Prostate gland (tissue), 2 donors: ENCODE measurements at places on chromosomes 2 and 18. TPM values are rescaled to one million over a fixed set of nuclear protein-coding genes. Genes with fewer than 3 reads are reported as not detected.

- no peaks in the 10 kb centered on the region for H3K27me3 ChIP-seq
- H3K27ac ChIP-seq: no peak overlapping the region
- no peaks in the 10 kb centered on the region for H3K4me1 ChIP-seq
- no peaks in the 10 kb centered on the region for H3K36me3 ChIP-seq
Measured at GRCh38 chr18:11496526-11497172, 112.7 kb upstream of the SLC35G4 start.

GRCh38 chr2:148716378-148716920, 71.9 kb downstream of the EPC2 start:
- H3K27me3 ChIP-seq: no peaks in the 10 kb centered on the region
- H3K36me3 ChIP-seq: no peaks in the 10 kb centered on the region
- H3K4me3 ChIP-seq: no peak overlapping the region
- H3K4me1 ChIP-seq: no peaks in the 10 kb centered on the region

- peak overlapping the region; percentile 7 for H3K27ac ChIP-seq
- H3K27me3 ChIP-seq: no peaks in the 10 kb centered on the region
Measured at GRCh38 chr2:47195148-47195547, 40.0 kb upstream of the STPG4 start.

DNA sequence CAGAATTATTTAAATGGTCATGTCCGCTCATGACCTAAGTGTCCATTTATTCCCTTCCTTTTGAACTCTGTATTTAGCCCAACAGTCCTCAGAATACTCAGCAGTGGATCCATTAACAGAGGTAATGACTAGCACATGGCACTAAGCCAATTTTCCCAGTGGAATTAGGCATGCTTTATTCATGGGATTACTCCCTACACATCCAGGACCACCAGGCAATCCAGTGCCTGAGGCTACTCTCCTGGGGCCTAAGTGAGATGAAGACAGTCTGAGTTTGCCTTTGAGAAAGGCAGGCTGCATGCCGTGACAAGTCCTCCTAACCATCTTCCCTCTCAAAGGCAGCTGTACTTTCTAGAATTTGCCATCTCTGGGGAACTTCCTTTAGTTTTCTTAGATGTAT, 128.6 kb downstream of the SPOPL start:
- no peak overlapping the region for H3K27ac ChIP-seq
- H3K4me1 ChIP-seq: no peaks in the 10 kb centered on the region
- no peaks in the 10 kb centered on the region for H3K27me3 ChIP-seq
- no peak for DNase-seq
- no peak overlapping the region for H3K4me3 ChIP-seq

GRCh38 chr2:120513776-120514357, 167.9 kb downstream of the INHBB start:
- H3K4me3 ChIP-seq: no peak overlapping the region
- peaks cover 3% of the 10 kb centered on the region for H3K4me1 ChIP-seq

DNA sequence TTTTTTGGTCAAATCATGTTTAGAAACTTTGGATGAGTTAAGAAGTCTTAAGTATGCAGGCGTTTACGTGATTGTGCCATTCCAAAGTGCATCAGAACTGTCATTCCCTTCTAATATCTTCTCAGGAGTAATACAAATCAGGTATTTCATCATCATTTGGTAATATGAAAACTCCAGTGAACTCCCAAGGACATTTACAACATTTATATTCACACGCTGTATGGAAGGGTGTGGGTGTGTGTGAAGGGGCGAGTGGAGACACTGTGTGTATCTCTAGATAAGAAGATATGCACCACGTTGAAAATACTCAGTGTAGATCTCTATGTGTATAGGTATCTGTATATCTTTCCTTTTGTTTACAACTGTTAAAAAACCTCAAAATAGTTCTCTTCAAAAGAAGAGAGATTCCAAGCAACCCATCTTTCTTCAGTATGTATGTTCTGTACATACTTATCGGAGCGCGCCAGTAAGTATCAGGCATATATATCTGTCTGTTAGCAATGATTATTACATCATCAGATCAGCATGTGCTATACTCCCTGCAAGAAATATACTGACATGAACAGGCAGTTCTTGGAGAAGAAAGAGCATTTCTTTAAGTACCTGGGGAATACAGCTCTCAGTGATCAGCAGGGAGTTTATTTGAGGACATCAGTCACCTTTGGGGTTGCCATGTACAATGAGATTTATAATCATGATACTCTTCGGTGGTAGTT, 29.3 kb downstream of the COX7A2L start:
- no peaks in the 10 kb centered on the region for H3K27me3 ChIP-seq
- H3K27ac ChIP-seq: no peak overlapping the region
- no peak for DNase-seq
- H3K4me3 ChIP-seq: no peak overlapping the region
- H3K4me1 ChIP-seq: no peaks in the 10 kb centered on the region

- H3K4me1 ChIP-seq: peaks cover 6% of the 10 kb centered on the region
- DNase-seq: no peak
- H3K36me3 ChIP-seq: no peaks in the 10 kb centered on the region
- H3K4me3 ChIP-seq: no peak overlapping the region
- H3K27ac ChIP-seq: no peak overlapping the region
Measured at GRCh38 chr2:237879058-237879430, 19.6 kb downstream of the RAMP1 start.

DNA sequence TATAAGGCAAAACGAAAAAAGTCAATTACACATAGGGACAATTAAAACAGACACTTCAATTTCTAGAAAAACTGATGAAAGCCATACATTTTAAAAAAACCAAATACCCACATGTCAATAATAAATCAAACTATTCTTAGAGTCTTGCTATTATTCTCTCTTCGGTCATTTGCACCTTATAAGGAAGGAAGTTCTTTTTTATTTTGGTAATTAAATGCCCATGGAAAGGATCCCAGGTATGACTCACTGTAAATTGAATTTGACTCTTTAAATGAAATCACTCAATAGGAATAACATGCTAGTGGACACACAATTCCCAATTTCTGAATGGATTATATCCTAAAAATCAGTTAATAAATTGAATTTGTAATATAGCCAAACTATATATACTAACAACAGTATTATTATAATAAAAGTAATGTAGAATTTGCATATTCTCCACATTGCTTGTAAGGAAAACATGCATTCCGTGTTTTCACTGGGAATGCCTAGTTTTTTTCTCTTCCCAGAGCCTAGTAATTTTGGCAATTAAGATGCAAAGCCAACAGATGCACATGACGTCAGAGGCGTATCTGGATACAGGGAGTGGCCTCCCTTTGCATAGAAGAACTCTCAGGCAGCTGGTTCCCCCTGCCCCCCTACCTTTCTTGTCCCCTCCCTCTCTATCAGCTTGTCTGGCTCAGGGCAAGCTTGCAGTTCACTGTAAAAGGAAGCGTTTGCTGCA, 153.5 kb upstream of the PGAP1 start:
- no peak for DNase-seq
- no peaks in the 10 kb centered on the region for H3K36me3 ChIP-seq
- no peak overlapping the region for H3K27ac ChIP-seq
- H3K27me3 ChIP-seq: no peaks in the 10 kb centered on the region

- no peaks in the 10 kb centered on the region for H3K27me3 ChIP-seq
- no peaks in the 10 kb centered on the region for H3K36me3 ChIP-seq
Measured at GRCh38 chr18:31199190-31199769, 36.6 kb upstream of the DSC1 start.

- no peaks in the 10 kb centered on the region for H3K4me1 ChIP-seq
- H3K4me3 ChIP-seq: no peak overlapping the region
- no peak for DNase-seq
- no peaks in the 10 kb centered on the region for H3K36me3 ChIP-seq
- no peaks in the 10 kb centered on the region for H3K27me3 ChIP-seq
Measured at GRCh38 chr18:76750917-76751890, 71.2 kb upstream of the ZNF236 start.

DNA sequence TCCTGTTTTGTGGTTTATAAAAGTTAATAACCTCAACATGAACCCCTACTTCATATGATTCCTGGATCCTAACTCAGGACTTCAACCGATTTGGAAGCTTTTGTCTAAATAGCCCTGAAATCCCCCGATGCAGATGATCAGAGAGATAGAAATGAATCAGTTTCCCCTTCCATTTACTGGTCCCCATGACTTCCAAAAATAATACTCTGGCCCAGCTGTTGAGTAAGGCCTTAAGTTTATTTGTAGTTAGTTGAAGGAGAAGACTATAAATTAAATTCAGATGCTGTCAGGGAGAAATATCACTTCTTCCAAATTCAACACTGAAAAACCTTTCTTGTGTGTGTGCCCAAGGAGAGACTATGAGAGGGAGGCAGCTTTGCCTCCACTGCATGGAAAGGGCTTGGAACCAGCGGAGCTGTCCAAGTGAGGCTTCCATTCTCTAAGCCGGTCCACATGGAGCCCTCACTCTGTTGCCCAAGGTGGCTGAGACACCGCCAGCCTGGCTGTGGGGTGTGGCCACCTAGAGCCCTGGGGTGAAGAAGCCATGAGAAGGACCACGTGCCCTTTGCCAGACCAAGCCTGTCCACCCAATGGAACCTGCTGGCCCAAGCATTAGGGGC, 53.6 kb downstream of the PIEZO2 start:
- H3K36me3 ChIP-seq: no peaks in the 10 kb centered on the region
- H3K4me3 ChIP-seq: no peak overlapping the region
- H3K4me1 ChIP-seq: no peaks in the 10 kb centered on the region
- no peak for DNase-seq
- H3K27ac ChIP-seq: no peak overlapping the region

- no peak overlapping the region for H3K4me3 ChIP-seq
- H3K27ac ChIP-seq: no peak overlapping the region
- H3K4me1 ChIP-seq: no peaks in the 10 kb centered on the region
Measured at GRCh38 chr2:182541268-182541667, 114.4 kb upstream of the PDE1A start.

- no peaks in the 10 kb centered on the region for H3K27me3 ChIP-seq
- H3K27ac ChIP-seq: no peak overlapping the region
- no peak for DNase-seq
- no peaks in the 10 kb centered on the region for H3K4me1 ChIP-seq
Measured at GRCh38 chr18:410047-410455, 90.5 kb downstream of the COLEC12 start.

- H3K27ac ChIP-seq: no peak overlapping the region
- H3K27me3 ChIP-seq: no peaks in the 10 kb centered on the region
- DNase-seq: no peak
- no peaks in the 10 kb centered on the region for H3K36me3 ChIP-seq
- H3K4me3 ChIP-seq: no peak overlapping the region
- no peaks in the 10 kb centered on the region for H3K4me1 ChIP-seq
Measured at GRCh38 chr2:169285531-169286235, 76.7 kb downstream of the LRP2 start.

DNA sequence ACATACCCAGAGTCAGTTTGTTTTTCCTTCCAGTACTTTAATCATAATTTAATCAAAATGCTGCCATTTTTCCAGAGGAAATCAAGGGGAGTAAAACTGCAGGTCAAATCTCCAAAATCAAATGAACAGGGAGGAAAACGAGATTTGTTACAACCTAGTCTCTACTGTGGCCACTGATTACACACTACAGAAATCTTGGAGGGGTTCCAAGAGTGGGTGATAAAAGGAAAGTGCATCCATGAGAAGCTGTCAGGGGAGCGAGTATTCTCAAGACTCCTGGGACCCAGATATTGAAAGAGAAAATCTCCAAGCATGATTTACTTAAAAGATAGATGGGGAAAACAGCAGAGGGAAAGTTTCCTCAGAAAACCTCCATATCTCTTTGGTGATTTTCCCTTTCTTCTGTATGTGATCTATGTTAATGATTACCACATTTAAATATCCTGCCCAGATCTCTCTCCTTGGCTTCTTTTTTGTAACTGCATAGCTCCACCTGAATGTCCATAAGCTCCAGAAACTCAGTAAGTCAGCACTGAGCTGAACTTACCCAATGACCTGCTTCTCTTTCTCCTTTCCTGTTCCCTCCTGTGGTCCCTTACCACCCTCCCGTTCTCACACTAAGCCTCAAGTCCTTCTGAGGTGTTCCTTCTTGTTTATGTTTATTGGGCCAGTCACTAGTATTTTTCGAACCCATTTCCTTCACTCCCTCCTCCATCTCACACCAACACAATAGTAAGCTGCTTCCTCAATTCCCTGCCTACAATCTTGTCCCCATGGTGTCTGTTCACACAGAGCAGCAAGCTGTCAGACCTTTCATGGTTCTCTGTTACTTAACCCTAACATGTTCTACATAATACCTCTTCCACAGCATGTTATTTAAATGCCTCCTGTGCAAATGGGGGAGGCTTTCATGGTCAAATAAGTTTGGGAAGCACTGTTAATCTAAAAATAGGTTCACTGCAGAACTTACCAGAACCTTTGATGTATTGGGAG, 73.9 kb upstream of the TWSG1 start:
- DNase-seq: no peak
- no peaks in the 10 kb centered on the region for H3K4me1 ChIP-seq
- H3K27me3 ChIP-seq: no peaks in the 10 kb centered on the region
- no peak overlapping the region for H3K4me3 ChIP-seq

DNA sequence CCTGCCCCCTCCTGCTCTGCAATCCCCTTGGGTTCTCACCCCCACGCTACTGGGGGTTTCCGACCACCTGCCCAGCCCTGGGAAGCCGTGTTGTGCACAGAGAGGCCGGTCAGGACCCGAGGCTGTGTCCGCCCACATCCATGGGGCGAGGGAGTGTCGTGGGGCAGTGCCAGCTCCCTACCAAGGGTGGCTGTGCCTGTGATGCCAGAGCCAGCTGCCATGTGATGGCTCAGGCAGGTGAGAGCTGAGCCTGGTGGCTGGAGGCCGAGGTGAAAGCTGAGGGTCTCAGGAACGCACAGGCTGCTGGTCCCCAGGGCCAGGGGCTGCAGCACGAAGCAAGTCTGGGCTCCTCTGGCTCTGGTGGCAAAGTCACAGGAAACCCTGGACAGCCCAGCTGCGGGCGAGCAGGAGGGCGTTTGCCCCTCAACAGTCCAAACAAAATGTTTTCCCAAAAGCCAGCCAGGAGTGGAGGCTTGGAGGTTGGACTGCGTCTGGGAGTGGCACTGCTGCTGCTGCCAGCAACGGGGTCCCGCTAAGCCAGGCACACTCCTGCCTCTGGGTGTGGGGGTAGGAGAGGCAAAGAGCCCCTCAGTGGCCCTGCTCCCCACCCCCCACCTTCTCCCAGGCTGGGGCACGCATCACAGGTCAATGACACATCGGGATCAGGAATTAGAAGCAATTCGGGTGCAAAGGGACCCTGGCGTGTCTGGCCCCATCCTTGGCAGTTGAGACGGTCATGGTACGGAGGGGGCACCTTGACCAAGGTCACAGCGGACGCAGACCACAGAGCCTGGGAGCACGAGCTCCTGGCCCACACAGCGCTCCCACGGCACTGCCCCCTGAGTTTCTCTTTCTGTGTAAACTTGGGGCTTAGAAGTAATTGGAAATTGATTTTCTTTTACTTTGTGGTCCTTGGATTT, 72.4 kb upstream of the GPC1 start:
- H3K4me1 ChIP-seq: no peaks in the 10 kb centered on the region
- no peak for DNase-seq
- H3K27me3 ChIP-seq: peaks cover 5% of the 10 kb centered on the region
- H3K4me3 ChIP-seq: no peak overlapping the region

- H3K4me3 ChIP-seq: no peak overlapping the region
- H3K4me1 ChIP-seq: no peaks in the 10 kb centered on the region
- H3K27me3 ChIP-seq: no peaks in the 10 kb centered on the region
- no peak overlapping the region for H3K27ac ChIP-seq
Measured at GRCh38 chr18:68103561-68103960, 587.0 kb upstream of the DSEL start.

GRCh38 chr2:54295911-54296310, 39.9 kb upstream of the TSPYL6 start:
- DNase-seq: no peak
- H3K27ac ChIP-seq: no peak overlapping the region
- H3K36me3 ChIP-seq: no peaks in the 10 kb centered on the region
- no peak overlapping the region for H3K4me3 ChIP-seq
- H3K27me3 ChIP-seq: no peaks in the 10 kb centered on the region
- H3K4me1 ChIP-seq: no peaks in the 10 kb centered on the region

- no peak overlapping the region for H3K27ac ChIP-seq
- H3K27me3 ChIP-seq: no peaks in the 10 kb centered on the region
Measured at GRCh38 chr18:76604935-76605240, 109.8 kb upstream of the ZNF516 start.

Gene RGPD4
- 0.17 TPM for total RNA-seq

Gene KCNG2
- not detected for total RNA-seq

Gene CELF4
- total RNA-seq: 7.8 TPM

Gene SLC16A14
- 14.7 TPM for total RNA-seq
